ENCODE measurements at places on chromosomes 1 and 21.
A peak's percentile ranks its signal among the peaks of the same experiment; 100 is the strongest.

DNA sequence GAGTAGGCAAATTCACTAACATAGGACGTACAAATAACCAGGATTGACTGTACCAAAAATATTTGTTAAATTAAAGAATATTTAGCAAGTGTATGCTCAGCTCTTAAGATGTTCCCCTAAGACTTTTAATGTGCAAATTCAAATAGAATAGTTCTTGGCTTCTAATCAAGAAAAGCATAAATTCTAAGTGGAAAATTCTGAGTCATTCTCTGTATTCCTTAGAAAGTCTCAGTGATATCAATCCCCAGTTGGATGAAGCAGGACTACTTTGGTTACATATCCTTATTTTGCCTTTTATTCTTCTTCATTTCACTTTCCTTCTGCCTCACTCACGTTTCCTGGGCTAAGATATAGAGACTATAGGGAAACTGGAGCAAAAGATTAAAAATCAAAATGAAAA is 130.2 kb downstream of the IFI44 start:
- peak; percentile 11 for DNase-seq

GRCh38 chr1:199573047-199573446 is 454.5 kb upstream of the NR5A2 start:
- DNase-seq = no peak

DNA sequence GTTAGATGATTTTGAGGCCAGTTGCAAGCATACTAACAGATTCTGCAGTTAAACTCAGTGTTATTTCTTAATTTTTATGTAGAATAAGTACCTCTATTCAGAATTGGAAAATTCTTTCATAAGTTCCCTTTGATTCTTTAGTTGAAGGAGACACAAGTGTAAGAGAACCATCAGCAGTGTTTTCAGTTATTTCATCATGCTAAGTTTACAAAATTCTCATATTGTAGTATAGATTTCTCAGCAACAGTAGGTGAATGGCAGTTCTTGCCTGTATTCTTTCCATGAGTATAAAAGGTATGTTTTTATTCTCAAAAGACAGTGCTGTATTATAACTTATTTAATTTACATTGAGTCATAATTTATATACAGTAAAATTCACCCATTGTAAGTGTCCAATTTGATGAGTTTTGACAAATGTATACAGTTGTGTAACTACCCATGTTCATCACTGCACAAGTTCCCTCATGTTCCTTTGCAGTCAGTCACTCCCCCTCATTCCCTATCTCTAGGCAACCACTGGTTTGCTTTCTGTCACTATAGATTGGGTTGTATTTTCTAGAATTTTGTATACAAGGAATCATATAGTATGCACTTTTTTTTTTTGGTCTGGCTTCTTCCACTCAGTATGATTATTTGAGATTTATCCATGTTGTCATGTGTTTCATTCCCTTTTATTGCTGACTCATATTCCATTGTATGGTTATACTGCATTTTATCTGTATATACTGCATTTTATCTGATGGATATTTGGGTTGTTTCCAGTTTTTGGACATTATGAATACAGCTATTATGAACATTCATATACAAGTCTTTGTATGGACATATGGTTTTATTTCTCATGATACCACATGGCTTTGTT is 3.9 kb downstream of the RPS6KC1 start:
- DNase-seq = no peak

DNA sequence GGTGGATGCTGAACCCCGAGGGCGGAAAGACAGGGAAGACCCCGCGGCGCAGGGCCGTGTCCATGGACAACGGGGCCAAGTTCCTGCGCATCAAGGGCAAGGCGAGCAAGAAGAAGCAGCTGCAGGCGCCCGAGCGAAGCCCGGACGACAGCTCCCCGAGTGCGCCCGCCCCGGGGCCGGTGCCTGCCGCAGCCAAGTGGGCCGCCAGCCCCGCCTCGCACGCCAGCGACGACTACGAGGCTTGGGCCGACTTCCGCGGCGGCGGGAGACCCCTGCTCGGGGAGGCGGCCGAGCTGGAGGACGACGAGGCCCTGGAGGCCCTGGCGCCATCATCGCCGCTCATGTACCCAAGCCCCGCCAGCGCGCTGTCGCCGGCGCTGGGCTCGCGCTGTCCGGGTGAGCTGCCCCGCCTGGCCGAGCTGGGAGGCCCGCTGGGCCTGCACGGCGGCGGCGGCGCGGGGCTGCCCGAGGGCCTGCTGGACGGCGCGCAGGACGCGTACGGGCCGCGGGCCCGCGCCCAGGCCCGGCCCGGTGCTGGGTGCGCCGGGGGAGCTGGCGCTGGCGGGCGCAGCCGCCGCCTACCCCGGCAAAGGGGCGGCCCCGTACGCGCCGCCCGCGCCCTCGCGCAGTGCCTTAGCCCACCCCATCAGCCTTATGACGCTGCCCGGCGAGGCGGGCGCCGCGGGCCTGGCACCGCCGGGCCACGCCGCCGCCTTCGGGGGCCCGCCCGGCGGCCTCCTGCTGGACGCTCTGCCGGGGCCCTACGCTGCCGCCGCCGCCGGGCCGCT is 20.7 kb downstream of the FOXO6 start:
- DNase-seq = no peak

DNA sequence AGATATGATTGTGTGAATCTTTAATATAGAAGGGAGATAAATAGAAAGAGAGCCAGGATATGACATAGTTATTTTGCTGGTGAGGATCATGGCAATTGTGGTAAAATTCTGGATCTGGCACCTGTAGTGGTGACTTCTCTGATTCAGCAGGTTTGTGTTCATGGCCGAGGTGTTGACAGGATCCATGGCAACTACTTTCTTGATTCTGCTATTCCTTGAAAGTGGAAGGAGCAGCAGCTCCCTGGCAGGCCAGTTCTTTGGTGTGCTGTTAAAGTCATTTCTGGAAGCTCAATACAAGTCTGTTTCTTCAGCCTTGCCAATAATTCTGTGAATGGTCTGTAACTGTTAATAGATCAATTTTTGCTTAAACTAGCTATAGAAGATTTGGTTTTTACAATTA is 33.4 kb downstream of the RGS4 start:
- no peak for DNase-seq

DNA sequence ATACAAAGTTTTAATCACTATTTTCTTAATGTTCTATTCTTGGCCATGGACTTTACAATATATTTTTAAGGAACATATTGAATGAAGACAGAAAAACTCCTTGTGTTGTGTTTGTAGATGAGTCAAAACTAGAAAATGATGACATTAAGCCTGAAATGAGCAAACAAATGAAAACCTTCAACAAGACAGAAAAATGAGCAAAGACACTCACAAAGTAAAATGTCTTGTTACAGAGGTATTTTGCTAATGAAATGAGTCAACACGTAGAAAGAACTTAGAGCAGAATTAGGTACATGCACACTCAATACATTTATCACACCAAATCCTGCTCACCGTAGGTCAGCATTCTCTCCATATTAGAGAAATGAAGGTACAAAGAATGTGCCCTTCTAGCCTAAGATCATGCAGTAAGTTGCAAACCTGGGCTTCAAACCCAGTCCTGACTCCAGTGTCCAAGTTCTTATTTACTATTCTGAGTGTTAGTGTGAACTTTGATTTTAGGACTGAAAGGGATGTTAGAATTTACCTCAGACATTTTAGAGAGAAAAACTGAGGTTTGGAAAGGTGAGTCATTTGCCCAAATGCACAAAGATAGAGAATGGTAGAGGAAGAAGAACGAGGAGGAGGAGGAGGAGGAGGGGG is 133.9 kb upstream of the SGIP1 start:
- DNase-seq = no peak

DNA sequence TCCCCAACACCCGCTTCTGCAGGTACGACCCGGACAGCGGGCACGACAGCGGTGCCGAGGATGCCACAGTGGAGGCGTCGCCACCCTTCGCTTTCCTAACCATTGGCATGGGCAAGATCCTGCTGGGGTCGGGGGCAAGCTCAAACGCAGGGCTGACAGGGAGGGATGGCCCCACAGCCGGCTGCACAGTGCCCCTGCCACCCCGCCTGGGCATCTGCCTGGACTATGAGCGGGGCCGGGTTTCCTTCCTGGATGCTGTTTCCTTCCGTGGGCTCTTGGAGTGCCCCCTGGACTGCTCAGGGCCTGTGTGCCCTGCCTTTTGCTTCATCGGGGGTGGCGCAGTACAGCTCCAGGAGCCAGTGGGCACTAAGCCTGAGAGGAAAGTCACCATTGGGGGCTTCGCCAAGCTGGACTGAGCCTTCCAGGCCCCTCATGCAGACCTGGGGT is 10.1 kb downstream of the TRIM46 start:
- no peak for DNase-seq

DNA sequence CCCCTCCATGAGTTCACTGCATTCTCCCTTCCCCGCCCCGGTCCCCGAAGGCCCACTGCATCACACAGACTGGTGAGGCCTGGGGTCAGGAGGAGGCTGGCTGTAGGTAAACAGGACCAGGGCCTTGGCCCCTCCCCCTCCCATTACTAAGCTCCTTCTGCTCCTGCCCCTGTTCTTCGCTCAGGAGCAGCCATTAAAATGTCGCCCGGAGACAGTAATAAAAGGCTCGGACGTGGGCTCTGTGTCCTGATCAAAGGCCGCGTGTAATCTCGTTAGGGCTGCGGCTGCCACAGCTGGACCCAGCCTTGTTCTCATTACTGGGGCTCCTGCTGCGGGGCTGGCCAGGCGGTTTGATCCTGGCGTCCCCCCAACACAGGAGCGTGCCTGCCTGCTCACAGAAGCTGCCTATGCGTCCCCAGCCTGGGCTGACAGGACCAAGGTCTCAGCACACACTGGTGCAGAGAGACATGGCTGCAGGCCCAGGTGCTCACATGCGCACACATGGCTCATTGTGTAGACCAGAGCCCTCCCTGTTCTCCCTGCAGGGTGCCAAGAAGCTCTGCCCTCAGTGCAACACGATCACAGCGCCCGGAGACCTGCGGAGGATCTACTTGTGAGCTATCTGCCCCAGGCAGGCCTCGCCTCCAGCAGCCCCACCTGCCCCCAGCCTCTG is 24.0 kb downstream of the TMEM53 start:
- no peak for DNase-seq

DNA sequence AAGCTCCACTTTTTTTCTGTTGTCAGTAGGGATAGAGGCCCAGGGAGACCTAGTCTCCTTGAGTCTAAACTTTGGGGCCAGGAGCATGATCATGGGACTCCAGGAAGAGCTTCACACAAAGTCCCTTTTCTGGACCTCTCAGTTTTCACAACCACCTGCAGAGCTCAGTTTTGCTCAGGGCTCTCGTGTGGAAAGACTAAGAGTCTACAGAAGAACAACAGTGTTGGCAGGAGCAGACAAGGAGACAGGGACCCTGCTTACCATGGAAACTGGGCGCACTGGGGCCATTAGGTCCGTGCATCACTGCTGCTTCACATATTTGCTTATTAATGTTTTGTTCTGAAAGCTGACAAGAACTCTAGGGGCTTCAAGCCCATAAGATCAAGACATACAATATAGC is 63.9 kb upstream of the HSD17B7 start:
- no peak for DNase-seq

DNA sequence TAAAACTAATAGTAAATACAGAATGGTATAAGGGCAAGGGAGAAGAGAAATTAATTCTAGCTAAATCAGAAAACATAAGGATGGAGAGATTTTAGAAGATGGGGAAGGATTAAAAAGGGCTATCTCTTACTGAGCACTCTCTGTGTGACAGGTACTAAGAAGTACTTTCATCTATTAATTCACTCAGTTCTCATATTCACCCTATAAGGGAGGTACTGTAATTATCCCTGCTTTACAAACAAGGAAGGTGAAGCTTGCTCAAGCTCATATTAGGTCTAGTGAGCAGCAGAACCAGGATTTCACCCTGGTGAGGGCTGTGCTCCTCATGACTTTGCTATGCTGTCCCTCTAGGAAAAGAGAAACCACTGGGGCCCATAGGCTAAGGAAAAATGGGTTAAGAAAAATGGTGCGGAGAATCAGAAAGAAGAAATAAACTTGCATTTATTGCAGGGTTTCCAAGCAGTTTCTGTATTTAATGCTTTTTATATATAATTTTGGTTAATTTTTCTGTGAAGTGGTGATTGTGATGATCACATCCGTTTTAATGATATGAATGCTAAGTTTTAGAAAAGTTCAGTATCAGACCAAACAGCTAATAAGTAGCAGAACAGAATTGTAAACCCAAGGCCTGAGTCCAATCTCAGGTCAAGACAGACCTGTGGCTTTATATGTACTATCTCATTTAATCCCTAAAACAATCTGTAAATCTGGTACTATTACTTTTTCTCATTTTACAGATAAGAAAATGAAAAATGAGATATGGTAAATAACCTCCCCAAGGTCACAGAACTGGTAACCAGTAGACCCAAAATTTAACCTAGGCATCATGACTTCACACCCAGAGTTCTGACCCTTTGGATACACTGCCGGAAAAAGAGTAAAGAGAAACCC is 1.7 kb downstream of the PCNX2 start:
- no peak for DNase-seq

- no peak for DNase-seq
Observed at GRCh38 chr1:205680073-205680851, at the start of gene SLC45A3. SLC45A3 (minus strand) TSS chr1:205680509; CDS start chr1:205664656, 15,853 bp downstream.

GRCh38 chr1:6509220-6509918 is 17.9 kb upstream of the PLEKHG5 start:
- DNase-seq = no peak

- DNase-seq = no peak
Observed at GRCh38 chr1:183891158-183891856, 86.4 kb downstream of the RGL1 start.

GRCh38 chr1:18673976-18674375 is 43.3 kb downstream of the PAX7 start:
- DNase-seq = no peak

- no peak for DNase-seq
Observed at GRCh38 chr1:12851779-12852178, 3.3 kb upstream of the HNRNPCL1 start.

DNA sequence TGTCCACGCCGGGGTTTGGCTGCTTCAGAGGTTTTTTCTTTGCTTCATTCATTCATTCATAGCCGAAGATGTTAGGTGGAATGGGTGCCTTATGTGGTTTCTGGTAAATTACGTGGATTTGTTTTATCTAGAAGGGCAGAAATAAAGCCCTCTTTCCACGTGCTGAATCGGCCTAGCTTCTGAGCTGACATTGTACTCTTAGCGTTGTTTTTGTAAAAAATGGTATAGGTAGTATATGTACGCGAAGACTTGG is 1.5 kb downstream of the GALNT2 start:
- no peak for DNase-seq

- no peak for DNase-seq
Observed at GRCh38 chr1:65791801-65792668, 660 bp upstream of the PDE4B start.

- DNase-seq = no peak
Observed at GRCh38 chr1:233356705-233356987, 29.1 kb downstream of the MAP3K21 start.
